NB4 (cell line): ENCODE measurements at places on chromosomes 12 and 14.
A peak's percentile ranks its signal among the peaks of the same experiment; 100 is the strongest.

DNA sequence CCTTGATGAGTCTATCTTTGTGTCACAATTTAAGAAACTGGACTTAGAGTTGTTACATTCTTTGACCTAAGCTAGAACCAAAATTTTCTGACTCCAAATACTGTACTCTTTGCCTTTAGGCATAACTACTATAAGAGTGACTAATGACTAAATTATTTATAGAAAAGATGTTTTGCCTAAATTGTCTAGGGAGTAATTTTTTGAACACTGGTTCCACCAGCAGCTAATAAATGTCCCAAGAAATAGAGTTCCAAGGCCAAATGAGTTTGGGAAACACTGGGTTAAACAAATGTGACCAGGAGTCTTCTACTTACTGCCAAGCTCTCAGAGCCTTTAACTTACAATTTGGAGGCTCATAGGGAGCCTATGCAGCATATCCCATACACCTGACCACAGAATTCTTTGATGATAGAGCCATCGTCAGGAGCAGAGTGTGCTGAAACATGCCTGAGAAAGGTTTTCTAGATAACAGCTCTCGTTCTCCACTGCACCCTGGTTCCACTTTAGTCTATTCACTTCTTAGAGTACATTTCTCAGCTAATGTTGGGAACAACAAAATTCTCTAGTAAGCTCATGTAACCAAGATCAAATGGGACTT lies 215.9 kb upstream of the HMGA2 start:
- no peak for DNase-seq

DNA sequence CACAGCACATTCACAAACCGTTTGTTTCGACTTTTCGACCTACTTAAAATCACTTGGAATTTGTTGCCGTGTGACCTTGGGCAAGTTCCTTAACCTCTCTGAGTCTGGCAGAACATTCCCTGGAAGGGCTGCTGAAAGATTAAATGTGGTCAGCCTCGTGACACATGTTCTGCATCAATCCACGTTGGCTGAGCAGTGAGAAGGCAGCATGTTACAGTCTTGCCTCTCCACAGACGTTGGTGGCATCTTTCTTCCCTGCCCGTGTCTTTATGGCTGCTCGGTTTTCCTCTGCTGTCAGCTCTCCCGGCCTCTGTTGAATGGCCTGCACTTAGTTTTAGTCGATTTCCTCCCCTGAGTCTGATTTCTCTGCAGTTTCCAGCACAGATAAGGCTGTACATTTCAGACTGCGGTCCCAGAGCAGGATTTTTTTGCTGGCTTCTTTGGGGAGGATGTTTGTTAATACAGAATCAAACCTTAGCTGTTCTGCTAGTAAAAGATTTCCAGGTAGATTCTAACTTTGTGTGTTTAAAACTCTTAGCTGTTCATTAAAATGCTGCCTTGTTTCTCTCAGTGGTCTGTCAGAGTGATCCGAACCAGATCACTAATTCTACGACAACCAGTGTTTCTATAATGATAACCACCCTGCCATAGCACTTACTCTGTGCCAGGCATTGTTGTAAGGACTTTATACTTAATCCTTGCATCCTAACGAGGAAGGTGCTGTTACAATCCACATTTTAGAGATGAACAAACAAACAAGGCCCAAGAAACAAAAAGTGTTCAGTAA lies 217.1 kb downstream of the CHST11 start:
- DNase-seq: no peak

DNA sequence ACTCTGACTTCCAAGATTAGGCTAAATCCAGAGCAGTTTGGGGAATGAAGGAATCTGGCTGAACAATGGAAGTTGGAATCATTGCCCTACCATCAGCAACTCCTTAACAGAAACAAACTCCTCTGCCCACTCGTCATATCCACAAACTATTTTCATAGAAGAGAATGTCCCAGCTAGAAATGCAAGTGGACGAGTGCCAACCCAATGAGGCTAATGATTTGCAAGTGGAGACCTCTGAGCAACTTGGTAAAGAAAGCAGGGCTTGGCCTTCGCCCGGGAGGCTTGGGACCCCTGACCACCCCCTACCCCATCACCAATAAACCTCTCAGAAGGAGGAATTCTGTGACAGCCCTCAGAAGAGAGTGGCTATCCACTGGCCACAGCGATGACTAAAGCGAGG lies 40.0 kb upstream of the DDX11 start:
- DNase-seq: no peak

GRCh38 chr12:54662026-54662425 lies 13.9 kb upstream of the DCD start:
- DNase-seq: no peak

DNA sequence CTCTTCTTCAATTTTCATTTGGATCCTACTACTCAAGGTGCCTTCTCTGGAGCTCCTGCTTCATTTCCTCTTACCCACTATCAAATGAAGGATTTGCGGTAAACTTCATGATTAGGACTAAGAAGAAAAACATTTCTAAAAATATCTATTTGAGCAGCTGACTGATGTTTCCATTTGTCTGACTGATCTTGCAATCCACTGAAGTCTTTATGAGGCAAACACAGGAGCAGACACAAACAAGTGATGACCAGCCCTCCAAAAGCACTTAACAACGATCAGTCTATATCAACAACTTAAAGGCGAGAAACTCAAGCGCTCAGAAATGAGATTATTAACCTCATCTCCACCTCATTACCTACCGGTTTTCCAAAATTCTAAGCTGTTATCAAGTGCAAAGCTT lies 26.2 kb downstream of the OSBPL8 start:
- DNase-seq: no peak

DNA sequence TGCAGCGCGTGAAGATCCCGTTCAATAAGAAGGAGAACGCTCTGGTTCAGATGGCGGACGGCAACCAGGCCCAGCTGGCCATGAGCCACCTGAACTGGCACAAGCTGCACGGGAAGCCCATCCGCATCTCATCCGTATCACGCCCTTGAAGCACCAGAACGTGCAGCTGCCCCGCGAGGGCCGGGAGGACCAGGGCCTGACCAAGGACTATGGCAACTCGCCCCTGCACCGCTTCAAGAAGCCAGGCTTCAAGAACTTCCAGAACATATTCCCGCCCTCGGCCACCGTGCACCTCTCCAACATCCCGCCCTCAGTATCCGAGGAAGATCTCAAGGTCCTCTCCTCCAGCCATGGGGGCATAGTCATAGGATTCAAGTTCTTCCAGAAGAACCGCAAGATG lies 131.9 kb upstream of the FUT8 start:
- DNase-seq: no peak

DNA sequence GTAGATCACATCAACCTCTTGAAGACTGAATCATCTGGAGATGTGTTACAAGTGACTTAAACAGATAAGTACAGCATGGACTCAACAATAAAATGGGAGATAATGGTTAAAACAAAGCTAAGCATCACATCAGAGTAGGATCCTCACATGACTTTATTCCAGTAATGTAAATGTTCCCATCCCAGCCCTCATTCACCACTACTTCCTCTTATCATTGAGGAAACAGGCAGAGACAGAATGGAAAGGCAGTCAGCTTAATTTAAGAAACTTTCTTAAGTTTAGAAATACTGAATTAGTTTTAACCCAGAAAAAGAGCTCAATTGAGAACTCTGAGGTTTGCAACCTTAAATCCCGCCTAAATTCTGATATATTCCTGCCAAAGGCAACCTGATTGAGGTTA lies 1.2 kb upstream of the ALG10 start:
- peak; percentile 20 for DNase-seq

DNA sequence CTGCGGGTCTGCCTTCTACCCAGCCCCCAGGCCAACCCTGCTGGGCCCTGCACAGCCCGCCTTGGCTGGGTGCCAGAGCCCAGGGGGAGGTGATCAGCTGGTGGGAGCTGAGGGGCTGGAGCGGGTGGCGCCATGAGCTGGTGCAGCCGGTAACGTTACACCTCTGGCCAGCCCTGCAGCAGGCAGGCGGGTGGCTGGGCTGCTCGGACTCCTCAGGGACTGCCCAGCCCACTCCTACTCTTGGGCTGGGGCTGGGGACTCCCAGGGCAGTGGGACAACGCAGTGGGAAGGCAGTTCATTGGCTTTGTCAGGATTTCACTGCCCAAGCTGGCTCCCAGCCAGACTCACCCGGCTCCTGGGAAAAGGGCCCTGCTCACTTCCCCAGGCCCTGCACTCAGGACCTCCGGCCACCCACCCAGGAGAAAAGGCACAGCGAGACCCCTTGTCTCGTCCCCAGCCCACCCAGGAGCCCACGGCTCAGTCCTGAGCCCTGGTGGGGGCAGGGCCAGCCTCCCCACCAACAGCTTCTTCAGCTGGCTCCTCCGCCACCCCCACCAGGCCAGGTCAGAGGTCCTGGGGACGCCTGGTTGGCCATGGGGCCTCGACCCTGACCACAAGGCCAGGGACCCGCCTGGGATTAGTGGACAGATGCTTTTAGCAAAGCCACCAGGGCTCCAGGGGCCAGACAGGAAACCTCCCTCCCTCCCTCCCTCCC lies 1.0 kb downstream of the PGF start:
- no peak for DNase-seq

DNA sequence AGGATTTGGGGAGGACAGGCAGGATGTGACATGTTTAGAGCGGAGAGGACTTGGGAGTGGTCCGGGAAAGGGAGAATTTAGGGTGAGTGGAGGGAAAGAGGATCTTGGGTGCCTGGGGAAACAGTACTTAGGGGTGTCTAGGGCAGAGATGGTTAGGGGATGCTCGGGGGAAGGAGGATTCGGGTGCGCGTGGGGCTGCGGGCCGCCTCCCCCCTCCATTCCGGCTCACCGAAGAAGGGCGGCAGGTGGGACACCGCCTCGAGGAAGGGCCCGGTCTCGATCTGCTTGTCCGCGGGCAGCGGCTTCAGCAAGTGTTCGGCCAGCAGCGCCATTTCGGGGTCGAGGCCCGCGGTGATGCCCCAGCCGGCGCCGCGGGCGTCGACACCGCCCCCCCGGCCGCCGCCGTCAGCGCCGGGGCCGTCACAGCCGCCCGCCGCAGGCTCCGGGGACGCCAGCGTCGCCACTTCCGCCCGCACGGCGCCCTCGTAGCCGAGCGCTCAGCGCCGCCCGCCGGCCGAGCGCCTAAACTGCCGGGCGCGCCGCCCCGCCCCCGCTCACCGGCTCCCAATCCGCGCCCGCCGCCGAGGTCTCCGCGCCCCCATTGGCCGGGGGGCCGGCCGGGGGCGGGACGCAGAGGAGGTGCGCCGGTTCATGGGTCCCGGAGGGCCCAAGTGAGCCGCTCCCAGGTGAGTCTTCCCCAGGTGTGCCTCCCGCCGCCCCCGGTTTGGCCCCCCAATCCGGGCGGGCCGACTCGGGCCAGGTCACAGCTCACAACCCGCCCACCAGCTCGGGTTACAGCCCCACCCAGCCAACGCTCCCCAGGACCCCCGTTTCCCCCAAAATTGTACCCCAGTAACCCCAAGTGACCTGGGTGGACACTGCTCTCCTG lies at the start of gene GLTP:
TSS of gene GLTP (minus strand) at position 499 of the 889 bp plus-strand sequence. CDS start at position 332, 167 bp downstream.
- peak; percentile 91 for DNase-seq

GRCh38 chr12:8904665-8905064 lies 9.6 kb upstream of the PHC1 start:
- no peak for DNase-seq

GRCh38 chr12:852864-853263 lies 96.6 kb downstream of the RAD52 start:
- DNase-seq: no peak

- DNase-seq: no peak
Observed at GRCh38 chr14:53004976-53005375, 54.1 kb upstream of the FERMT2 start.

GRCh38 chr14:32399920-32400319 lies 70.8 kb downstream of the AKAP6 start:
- no peak for DNase-seq

DNA sequence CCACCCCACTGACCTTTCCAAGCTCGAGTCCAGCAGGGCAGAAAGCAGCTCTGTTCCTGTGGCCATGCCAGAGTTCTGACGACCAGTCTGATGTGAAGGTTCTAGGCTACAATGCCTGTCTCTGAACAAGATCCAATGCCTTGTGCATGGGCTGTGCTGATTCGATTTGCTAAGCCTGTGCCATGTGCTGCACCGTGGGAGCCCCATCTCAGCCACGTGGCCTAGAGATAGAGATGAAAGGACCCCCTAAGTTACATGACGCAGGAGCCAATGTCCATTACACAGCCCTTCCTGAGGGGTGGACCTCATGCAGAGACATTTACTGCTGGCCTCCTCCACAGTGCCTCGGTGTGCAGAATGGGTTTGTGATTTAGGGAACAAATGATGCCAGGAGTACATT lies 256.0 kb downstream of the SLC15A4 start:
- DNase-seq: no peak

GRCh38 chr12:47650469-47650868 lies 55.4 kb downstream of the RPAP3 start:
- no peak for DNase-seq

DNA sequence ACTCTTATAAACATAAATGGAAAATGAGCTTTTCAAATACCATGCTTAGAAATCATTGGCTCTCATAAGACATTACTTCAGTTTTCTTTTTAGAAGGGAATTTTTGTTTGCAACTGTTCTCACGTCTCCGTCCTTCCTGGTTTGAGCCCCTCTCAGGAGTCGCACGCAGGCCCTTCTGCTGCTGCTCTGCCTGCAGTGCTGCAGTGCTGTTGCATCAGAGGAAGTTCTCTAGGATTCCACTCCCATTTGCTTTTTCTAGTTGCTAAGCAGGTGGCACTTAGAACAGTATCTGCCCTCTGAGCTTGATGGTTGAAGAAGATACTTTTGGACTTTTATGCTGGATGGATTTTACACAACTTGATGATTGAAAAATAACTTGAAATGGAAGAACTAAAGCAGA lies 70.8 kb downstream of the SCN8A start:
- peak; percentile 36 for DNase-seq

DNA sequence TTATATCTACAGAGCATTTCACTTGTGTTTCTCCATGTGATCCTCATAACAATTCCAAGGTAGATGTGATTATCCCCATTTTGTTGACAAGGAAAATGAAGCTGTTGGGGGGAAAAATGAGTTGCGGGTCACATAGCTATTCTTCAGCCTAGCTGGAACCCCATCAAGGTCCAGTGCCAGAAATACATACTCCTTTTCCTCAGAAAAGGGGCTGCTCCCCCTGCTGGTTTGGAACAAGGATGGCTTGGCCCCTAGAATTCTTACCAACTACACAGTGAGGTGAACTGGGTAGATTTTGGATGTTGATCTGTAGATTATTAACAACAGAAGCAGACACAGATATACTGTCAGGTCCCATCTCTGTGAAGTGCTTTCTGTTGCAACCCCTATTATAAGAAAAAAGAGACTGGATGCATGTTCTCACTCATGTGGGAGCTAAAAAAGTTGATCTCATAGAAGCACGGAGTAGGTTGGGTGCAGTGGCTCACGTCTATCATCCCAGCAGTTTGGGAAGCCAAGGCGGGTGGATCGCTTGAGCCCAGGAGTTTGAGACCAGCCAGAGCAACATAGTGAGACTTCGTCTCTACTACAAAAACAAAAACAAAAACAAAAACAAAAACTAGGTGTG lies 8.9 kb downstream of the IKZF4 start:
- DNase-seq: peak; percentile 73

DNA sequence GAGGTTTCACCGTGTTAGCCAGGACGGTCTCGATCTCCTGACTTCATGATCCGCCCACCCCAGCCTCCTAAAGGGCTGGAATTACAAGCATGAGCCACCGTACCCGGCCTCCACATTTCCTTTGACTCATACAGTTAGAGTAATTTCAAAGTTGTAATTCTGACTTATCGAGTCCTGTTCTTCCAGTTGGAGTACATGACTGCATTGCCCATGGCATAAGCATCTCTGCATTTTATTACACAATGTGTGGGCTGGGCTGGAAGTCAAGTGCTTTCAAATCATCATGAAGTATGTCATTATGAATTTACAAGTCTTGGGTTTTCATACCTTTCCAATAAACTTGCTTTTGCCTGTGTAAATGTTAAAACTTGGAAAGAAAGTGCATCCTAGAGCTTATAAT lies 1295.7 kb upstream of the FLRT2 start:
- no peak for DNase-seq

GRCh38 chr12:130101370-130101769 lies 60.9 kb upstream of the FZD10 start:
- no peak for DNase-seq
